NB4 (cell line): ENCODE measurements at places on chromosomes 3 and 15.

DNA sequence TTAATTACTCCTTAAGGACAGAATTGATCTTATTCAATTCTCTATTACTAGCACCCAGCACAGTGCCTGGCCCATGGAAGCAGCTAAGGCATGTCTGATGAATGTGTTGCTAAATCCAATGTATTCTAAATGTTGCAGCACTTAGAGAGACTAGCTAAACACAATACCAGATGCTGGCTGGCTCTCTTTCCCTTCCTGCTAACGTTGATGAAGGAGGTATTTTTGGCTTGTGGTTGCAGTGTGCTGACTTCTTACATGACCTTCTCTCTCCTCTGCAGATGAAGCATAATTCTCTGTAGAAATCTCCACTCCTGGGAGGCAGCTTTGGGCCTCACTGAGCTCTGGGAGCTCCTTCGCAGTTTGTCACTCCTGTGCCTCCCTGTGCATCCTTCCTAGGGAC lies 183.6 kb downstream of the PEX5L start:
- DNase-seq, result peak; percentile 14

- no peak for DNase-seq
Measured at GRCh38 chr3:123949641-123950040, 11.4 kb downstream of the CCDC14 start.

DNA sequence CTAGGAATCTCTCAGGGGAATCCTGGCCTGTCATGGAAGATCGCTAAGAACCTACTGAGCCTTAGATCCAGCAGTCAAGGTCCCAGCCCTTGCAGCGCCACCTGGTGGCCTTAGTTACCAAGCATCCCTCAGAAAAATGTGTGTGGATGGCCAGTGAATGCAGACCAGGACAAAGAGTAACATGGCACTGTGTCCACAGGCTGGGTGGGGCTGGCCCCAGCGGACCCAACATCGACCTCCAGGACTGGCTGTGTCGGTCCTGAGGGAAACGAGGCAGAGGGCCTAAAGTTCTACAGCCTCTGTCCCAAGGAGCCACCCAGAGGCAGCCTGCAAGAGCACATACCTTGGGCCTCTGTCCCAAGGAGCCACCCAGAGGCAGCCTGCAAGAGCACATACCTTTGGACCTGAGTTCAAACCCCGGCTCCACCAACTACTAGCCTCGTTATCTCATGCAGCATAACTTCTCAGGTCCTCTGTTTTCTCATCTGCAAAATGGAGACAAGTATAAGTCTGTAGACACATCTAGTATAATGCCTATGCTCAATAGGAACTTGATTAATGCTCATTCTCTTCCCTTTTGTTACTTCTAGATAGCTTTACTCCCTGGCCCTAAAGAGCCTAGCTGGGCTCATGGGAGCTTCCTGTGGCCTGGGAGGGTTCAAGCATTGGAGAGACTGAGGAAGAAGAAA lies 57.5 kb upstream of the HERC1 start:
- DNase-seq, result peak; percentile 81

- DNase-seq, result peak; percentile 72
Measured at GRCh38 chr3:12194669-12195161, 36.0 kb upstream of the TIMP4 start.

- DNase-seq, result no peak
Measured at GRCh38 chr3:73572368-73572767, 52.4 kb downstream of the PDZRN3 start.

DNA sequence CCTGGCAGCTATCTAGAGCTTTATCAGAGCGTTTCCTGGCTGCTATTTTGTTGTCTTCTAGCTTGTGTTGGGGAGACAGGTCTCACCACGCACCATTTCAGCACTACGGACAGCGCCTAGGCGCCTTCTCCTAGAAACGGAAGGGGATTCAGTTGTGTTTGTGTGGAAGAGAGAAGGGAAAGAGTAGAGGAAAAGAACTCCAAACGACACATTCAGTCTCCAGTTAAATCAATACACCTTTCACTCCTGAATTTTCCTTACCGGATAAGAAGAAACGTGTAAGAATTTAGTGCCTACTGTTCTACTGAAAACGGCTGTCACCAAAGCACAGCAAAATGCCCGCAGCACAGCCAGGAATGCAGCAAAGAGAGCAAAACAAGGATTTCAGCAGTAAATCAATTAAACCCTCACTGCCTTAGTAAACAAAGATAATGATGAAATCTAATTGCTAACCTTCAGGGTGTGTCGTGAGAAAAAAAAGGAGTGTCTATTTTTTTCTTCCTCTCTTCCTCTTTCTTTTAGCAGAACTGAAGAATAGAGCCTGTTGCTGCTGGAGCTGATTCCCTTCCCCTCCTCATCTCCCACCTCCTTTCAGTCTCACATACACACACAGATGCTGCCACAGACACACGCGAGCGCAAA lies 412 bp upstream of the CTXN2 start:
- DNase-seq, result peak; percentile 45

GRCh38 chr15:75349851-75350588 lies 3.2 kb downstream of the NEIL1 start:
- peak; percentile 92 for DNase-seq

DNA sequence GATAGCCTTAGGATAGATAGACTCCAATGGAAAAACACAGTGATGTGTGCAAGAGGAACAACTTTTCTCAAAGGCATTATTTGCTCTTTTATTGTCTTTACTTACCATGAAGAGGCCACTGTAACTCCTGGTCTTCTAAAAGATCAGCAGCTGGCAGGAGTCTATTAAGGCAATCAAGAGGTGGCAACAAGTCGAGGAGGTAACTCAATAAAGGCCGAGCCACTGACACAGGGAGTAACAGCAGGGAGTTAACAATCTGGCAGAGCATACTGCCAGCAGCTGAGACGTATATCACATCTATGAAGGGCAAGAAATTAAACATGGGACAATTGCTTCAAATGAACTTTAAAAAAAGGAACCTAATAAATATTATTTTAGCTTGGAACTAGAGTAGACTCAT lies 106.2 kb downstream of the HERC1 start:
- DNase-seq, result no peak

DNA sequence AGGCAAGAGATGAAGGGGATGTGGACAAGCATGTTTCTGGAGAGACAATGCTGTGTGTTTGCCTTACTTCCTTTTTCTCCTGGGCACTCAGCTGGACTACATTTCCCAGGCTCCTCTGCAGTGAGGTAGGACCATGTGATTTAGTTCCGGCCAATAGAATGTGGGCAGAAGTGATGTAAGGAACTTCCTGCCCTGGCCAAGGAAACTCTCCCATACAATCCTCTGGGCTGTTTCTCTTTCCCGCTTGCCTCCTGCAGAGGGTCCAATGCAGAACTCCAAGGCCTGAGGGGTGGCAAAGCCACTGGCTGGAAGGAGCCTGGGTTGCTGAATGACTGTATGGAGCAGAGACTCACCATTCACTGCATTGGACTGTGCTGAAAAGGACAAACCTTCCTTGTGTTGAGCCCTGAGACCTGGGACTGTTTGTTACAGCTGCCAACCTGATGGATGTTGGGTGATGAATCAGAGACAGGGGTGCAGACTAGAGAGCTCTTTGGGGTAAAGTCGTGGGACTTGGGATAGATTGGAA lies 82.7 kb upstream of the SLC6A6 start:
- DNase-seq, result peak; percentile 87

- DNase-seq, result no peak
Measured at GRCh38 chr15:84111575-84111974, 124.0 kb upstream of the GOLGA6L4 start.

DNA sequence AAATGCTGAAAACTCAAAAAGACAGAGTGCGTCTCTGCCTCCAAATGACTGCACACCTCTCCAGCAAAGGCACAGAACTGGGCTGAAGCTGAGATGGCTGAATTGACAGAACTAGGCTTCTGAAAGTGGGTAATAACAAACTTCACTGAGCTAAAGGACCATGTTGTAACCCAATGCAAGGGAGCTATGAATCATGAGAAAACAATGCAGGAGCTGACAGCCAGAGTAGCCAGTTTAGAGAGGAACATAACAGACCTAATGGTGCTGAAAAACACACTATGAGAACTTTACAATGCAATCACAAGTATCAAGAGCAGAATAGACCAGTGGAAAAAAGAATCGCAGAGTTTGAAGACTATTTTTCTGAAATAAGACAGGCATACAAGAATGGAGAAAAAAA lies 10.1 kb upstream of the AVEN start:
- peak; percentile 24 for DNase-seq

DNA sequence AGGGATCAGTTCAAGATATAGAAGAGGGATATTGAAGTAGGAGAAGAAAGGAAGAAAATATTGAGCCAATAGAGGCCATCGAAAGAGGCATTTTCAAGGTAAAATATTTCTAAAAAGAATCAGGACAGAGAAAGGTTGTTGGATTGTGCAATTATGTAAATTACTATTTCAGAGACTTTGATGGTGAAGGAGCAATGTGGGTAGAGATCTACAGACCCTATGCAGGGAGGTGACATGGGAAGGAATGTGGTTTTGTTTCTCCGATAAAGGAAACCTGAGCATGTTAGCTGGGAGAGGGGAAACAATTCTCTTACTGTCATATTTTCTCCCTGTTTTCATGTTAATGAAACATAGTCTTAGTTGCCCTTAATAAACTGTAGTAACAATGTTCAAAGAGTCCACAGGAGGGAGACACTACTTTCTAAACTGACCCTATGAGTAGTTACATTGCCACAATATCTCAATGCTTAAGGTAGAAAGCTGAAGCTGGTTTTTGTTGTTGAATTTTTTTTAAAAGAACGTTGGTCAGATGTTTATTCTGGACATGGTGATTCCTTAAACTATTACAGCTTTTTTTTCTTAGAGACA lies 133.3 kb downstream of the GRM7 start:
- peak; percentile 9 for DNase-seq

DNA sequence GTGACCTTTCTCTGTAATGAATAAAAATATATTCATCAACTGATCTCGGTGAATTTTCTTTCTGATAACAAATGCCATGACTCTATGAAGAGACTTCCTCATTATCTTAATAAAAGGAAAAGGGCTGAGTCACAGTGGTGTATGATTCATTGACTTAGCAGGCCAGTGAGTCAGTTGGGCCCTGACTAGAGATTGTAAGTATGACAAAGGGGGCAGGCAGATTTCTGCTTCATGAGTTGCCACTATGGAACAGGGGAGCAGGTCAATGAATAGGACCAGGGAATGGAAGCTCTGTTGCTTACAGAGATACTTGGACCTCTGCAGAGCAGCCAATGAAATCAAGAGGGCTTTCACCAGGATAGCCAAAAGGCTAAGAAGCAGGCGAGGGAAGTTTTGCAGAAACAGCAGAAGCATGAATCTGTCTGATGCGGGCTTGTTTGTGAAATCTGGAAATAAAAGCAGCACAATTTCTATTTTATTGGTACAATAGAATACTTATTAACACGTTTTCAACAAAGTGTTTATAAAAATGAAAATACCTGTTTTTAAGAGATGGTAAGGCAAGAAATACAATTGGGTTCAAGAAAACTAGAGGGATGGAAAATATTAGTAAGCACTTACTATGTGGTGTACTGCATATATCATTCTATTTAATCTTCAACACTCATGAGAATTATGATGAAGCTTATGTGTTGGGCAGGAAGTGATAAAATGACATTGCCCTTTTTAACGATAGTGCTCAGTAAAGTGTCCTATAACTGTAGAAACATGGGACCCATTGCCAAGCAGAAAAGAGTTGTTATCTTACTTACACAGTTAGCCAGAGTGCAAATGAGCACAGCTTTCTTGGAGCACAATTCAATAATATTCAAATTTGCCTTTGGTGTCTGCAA lies 169.8 kb upstream of the MYRIP start:
- DNase-seq, result peak; percentile 94

- DNase-seq, result no peak
Measured at GRCh38 chr15:66682246-66682645, 19.8 kb upstream of the SMAD6 start.

- no peak for DNase-seq
Measured at GRCh38 chr3:138497851-138498250, 63.4 kb downstream of the ESYT3 start.

- DNase-seq, result no peak
Measured at GRCh38 chr3:97967966-97968365, 4.3 kb downstream of the RIOX2 start.

- no peak for DNase-seq
Measured at GRCh38 chr3:138370321-138370720, 21.9 kb downstream of the MRAS start.

DNA sequence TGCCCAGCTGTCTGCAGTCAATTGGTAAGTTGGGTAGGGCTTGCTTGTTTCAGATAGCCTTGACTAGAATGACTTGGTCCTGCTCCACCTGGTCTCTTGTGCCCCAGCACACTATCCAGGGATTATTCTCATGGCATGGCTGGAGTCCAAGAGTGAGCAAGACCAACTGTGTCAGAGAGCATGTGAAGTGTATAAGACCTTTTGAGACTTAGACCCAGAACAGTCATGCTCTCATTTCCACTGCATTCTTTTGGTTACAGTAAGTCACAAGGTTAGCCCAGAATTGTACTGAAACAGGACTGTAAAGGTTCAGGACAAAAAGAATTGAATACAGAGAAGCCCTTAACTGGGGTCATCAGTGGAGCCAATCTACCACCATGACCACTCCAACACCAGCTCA lies 650.8 kb upstream of the ADAMTS9 start:
- DNase-seq, result no peak
